A549 treated with GW870086 at 1 μM for 4 hours (cell line): ENCODE measurements at places on chromosomes 3 and 15. TPM values are rescaled to one million over a fixed set of nuclear protein-coding genes. Genes with fewer than 3 reads are reported as not detected.

The STXBP5L gene
- not detected in 5 replicates for total RNA-seq

The GOLGA8G gene
- total RNA-seq, result not detected in 5 replicates

The PRICKLE2 gene
- total RNA-seq, result 2.2 to 2.9 TPM (median 2.4 TPM) in 5 replicates

The NCBP2 gene
- 40.8 to 47.0 TPM (median 46.2 TPM) in 5 replicates for total RNA-seq

The FYCO1 gene
- 4.0 to 5.4 TPM (median 4.9 TPM) in 5 replicates for total RNA-seq

The CFAP44 gene
- 1.3 to 2.3 TPM (median 2.0 TPM) in 5 replicates for total RNA-seq

The CCR9 gene
- total RNA-seq, result not detected in 5 replicates

The ZIC1 gene
- total RNA-seq, result 0.38 TPM in 1 of 5 replicates, not detected in the others

The RASL12 gene
- total RNA-seq, result 0.08 to 0.13 TPM (median 0.10 TPM) in 5 replicates

The GCHFR gene
- 7.1 to 9.0 TPM (median 7.4 TPM) in 5 replicates for total RNA-seq

The CCDC54 gene
- total RNA-seq, result not detected in 5 replicates

The PP2D1 gene
- not detected in 5 replicates for total RNA-seq

The LNP1 gene
- 0.66 to 1.3 TPM (median 0.89 TPM) in 5 replicates for total RNA-seq

The TSEN2 gene
- total RNA-seq, result 17.3 to 19.0 TPM (median 17.5 TPM) in 5 replicates

The CPB1 gene
- not detected in 5 replicates for total RNA-seq

The IL12A gene
- 0.61 to 1.2 TPM (median 0.98 TPM) in 5 replicates for total RNA-seq

The ADCY5 gene
- total RNA-seq, result 0.34 to 0.81 TPM (median 0.43 TPM) in 5 replicates

The BFSP2 gene
- total RNA-seq, result not detected in 5 replicates

The AHSG gene
- total RNA-seq, result 0.16 TPM in 1 of 5 replicates, not detected in the others

The PYGO1 gene
- total RNA-seq, result 5.6 to 8.5 TPM (median 7.0 TPM) in 5 replicates

The TMEM266 gene
- total RNA-seq, result 0.11 to 0.24 TPM (median 0.18 TPM) in 4 of 5 replicates, not detected in the other

The CYP1A2 gene
- 0.05 TPM in 1 of 5 replicates, not detected in the others for total RNA-seq

The SRGAP3 gene
- 0.30 to 0.69 TPM (median 0.59 TPM) in 5 replicates for total RNA-seq

The RLBP1 gene
- total RNA-seq, result not detected in 5 replicates

The SORD gene
- 30.5 to 36.1 TPM (median 32.7 TPM) in 5 replicates for total RNA-seq

The CPNE9 gene
- total RNA-seq, result 0.08 to 0.37 TPM (median 0.15 TPM) in 5 replicates

The COL8A1 gene
- not detected in 5 replicates for total RNA-seq

The KCNH8 gene
- total RNA-seq, result not detected in 5 replicates

The ZBTB47 gene
- 4.6 to 6.6 TPM (median 5.7 TPM) in 5 replicates for total RNA-seq

The SAMD7 gene
- total RNA-seq, result not detected in 5 replicates

The SLC22A13 gene
- 0.07 to 0.10 TPM in 2 of 5 replicates, not detected in the others for total RNA-seq

The MASP1 gene
- total RNA-seq, result 0.03 to 0.28 TPM in 2 of 5 replicates, not detected in the others

The GRM2 gene
- total RNA-seq, result 0.06 to 0.09 TPM (median 0.06 TPM) in 3 of 5 replicates, not detected in the others

The RPP25 gene
- 22.1 to 29.5 TPM (median 27.1 TPM) in 5 replicates for total RNA-seq

The ZNF619 gene
- 1.3 to 2.4 TPM (median 2.0 TPM) in 5 replicates for total RNA-seq

The SCN5A gene
- total RNA-seq, result 0.53 to 2.6 TPM (median 1.0 TPM) in 5 replicates

The PATL2 gene
- 0.10 to 0.24 TPM (median 0.13 TPM) in 4 of 5 replicates, not detected in the other for total RNA-seq

The DCUN1D1 gene
- 13.7 to 21.1 TPM (median 19.3 TPM) in 5 replicates for total RNA-seq

The CA12 gene
- 187 to 225 TPM (median 211 TPM) in 5 replicates for total RNA-seq
